Mucosa of descending colon (tissue), 3 donors: ENCODE measurements at places on chromosomes 2 and 18.

DNA sequence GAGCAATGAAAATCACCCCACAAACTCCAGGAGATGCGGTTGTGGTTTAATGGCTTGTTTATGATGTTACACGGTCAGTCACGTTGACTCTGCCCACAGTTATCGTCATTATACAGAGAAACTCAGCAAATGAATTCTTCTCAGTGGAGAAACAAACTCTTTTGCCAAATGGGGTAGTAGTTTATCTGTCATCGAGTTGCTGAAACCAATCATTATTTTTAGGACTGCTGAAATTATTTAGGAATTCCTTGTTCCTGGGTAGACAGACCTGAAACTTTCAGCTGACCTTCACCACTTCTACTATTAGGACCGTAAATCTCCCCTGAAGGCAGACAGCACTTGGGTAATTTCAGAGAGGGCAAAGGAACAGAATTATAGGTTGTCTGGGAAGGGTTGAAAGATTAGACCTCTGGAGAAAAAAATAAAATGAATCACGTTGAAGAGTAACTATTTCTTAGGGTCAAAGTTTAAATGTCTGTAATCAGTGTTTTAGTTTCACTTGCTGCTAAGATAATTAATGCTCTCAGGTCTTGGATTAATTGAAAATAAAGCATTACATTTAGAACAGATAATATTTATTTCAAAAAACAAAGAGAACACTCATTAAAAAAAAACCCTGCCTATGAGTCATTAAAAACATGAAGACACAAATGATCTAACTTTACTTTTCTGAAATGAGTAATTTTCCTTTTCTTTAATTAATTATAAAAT, 52.1 kb upstream of the LYPD6 start:
- no peak for DNase-seq

DNA sequence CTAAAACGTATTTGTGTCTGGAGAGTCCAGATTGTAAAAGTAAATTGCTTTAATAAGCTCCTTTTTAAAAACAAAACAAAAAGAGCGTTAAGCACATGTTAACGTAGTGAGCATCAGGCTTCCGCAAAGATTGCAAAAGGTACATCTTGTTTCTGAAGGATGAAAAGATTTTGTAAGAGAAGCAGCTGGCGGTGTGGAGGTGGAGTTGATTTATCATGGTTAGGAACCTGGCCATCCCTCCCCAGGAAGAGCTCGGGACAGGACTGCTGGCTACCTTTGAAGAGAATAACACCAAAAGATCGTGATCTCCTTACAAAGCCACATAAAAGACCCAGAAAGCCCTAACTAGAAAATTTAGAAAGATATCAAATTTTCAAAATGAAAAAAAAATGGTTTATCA, 132.2 kb downstream of the DNER start:
- no peak for DNase-seq

- no peak for DNase-seq
Measured at GRCh38 chr2:133733901-133734255, 165.6 kb upstream of the NCKAP5 start.

GRCh38 chr2:37689751-37690150, 18.3 kb upstream of the CDC42EP3 start:
- DNase-seq, result no peak

GRCh38 chr2:3606370-3607201, 11.7 kb downstream of the COLEC11 start:
- DNase-seq, result no peak

DNA sequence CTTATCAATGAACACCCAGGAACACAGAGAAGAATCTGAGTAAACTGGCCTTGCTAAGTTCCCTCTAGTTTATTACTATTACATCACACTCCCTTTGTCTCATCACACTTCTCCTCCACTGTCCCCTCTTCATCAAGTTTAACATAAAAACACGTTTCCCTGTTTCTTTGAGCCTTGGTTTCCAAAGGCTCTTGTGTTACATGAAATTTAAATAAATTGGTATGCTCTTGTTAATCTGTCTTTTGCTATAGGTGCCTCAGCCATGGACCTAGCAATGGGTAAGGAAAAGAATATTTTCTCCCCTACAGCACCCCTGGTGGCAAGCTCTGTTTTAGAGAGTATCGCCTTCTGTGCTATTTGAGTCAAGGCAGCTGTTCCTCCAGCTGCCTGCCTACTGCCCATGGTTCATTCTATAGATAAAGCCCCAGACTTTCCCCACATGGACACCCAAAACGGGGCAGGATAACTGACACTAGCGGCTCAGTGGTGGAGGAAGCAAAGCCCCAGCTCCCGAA, 31.8 kb downstream of the TGIF1 start:
- DNase-seq, result no peak

GRCh38 chr2:197108758-197109157, 182.3 kb upstream of the PGAP1 start:
- peak; percentile 27 for DNase-seq

GRCh38 chr2:232573771-232574435, 23.4 kb downstream of the EIF4E2 start:
- DNase-seq, result no peak

GRCh38 chr2:150141226-150142001, 346.1 kb downstream of the RND3 start:
- DNase-seq, result no peak

- no peak for DNase-seq
Measured at GRCh38 chr2:49037197-49037596, 117.1 kb downstream of the FSHR start.

GRCh38 chr18:9494778-9495331, 19.5 kb downstream of the RALBP1 start:
- DNase-seq, result no peak

GRCh38 chr2:164655336-164655735, 34.1 kb upstream of the GRB14 start:
- no peak for DNase-seq

- DNase-seq, result no peak
Measured at GRCh38 chr2:234306426-234307173, 190.3 kb downstream of the ARL4C start.

DNA sequence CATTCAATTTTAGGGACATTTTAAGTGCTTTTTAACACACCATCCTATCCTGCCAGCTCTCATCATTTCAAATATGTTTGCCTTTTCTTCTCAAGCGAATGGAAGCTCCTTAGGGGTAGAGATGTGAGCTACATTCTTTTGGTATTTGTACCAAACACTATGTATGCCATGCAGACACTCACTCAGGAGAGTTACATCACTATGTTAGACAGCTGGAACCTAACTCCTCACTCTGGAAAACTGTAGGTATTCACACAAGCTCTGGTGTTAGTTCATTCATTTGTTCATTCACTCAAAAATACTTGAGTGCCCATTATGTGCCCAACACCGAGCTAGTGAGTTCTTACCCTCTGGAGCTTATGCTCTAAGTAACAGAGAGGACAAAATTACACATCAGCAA, 26.4 kb upstream of the RNU4ATAC start:
- no peak for DNase-seq

- DNase-seq, result no peak
Measured at GRCh38 chr18:62209046-62209445, 22.0 kb downstream of the RELCH start.

DNA sequence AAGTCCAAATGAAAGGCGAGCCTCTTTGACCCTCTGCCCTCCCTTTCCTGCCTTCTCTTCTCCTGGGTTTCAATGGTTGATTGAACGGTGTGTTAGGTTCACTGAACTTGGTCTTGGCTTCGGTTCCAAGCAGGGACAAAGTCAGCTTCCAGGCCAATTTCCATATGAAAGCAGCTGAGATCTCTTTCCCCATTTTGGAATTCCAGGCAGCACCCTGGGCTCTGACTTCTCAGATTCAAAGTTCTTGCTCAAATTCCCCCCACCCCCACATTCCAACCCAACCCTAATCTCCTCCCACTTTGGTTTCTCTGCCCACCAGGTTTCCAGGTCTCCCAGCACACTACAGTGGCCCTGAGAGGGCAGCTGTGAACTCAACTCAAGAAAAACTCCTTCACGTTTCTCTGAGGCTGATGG, 231.0 kb downstream of the INSIG2 start:
- no peak for DNase-seq

GRCh38 chr2:238868616-238869292, 20.9 kb downstream of the TWIST2 start:
- no peak for DNase-seq

DNA sequence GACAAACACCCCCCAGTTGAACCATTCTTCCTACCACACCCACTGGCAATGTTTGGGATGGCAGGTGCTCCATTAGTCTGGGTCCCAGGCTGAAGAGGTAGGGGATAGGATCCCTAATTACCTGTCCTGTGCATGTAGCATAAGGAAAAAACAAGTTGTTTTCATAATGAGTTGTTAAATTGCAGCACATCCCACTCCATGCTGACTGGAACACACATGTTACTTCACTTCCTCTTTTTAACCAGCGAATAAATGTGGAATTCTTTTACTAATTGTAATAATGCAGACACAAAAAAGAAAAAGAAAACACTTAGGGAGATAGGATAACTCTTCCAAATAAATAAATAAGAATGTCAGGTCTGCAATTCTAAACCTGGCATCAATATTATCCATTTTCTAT, 11.8 kb upstream of the CBLN2 start:
- DNase-seq, result no peak

DNA sequence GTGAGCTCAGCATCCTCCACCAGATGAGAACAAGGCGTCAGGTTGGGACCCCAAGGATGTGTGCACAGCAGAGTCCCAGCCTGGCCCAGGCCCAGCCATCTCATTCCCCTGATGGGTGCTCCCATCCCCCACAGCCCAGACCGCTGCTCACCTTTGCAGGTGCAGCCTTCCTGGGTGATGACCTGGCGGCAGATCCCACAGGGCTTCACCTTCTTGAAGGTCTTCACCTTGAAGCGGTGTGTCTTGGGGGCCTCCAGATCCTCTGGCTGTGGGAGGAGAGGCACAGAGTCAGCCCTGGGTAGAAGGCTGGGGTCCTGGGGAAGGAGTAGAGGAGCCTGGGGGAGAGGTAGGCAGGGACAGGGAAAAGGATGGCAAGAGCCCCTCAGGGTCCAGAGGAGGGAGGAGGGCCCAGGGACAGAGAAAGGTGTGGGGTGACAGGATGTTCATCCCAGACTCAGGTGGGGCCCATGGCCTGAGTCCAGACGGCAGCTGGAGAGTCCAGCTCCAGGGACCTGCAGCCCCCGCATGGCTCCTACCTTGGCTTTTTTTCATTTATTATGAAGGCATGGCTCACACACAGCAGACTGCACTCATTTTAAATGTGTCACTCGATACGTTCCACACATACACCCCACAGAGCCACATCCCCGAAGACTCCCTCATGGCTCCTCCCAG, 11.9 kb downstream of the TNS1 start:
- DNase-seq, result no peak

GRCh38 chr2:192814376-192814775, 619.6 kb upstream of the TMEFF2 start:
- DNase-seq, result no peak

- no peak for DNase-seq
Measured at GRCh38 chr2:105299290-105299689, 30.2 kb downstream of the TGFBRAP1 start.

DNA sequence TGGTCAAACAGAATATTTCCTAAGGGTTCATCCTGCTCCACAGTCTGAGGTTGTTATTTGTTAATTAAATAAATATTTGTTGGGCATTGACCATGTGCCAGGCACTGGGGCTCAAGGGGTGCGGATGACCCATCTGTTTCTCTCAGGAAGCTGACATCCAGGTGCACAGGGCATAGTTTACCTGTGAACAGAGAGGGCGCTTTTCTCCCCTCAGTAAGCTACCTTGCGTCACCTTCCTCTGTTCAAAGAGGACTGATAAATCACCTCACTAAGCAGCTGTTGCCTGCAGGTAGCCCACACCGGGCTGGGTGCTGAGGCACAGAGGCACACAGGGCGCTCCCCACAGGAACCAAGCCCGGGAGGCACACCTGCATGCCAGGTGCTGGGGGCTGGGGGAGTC, 41.6 kb downstream of the SH3RF3 start:
- no peak for DNase-seq

DNA sequence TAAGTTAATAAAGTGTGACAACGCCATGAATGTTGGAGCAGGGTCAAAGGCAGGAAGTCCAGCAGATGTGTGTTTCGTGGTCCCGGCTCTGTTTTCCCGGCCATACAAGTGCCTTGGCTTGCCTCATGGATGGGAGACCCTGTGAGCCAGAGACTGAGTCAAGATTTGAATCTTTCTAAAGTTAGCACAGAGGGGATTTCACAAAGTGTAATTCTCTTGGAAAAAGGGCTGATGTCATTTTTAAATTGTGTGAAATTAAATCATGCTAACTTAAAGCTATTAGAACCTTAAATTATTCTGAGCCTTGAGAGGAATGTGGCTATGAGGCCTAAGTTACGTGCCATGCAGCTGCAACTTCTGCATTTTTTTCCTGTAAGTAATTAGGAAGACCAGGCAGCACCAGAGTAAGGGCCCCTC, 38.3 kb upstream of the RALBP1 start:
- DNase-seq, result no peak

DNA sequence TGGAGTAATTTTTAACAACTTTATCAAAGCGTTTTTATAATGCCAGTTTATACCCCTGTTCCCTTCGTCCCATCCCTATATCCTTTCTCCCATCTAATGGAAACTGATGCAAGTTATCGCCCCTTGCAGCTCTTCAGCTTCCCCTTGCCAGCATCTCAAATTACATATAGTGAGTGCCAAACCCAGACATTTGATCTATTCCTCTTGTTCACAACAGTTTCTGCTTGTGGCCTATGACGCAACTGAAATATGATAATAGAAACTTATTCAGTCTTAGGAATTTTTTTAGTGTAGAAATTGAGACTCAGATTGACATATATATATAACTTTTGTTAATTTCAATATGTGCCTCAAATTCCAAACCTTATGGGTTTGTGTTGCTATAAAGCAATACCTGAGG, 562.2 kb upstream of the VWC2L start:
- DNase-seq, result no peak

- DNase-seq, result no peak
Measured at GRCh38 chr2:1134629-1135028, 184.0 kb downstream of the SNTG2 start.

GRCh38 chr2:223095207-223095606, 43.2 kb downstream of the KCNE4 start:
- no peak for DNase-seq

- DNase-seq, result peak; percentile 43
Measured at GRCh38 chr2:189210250-189211087, 30.9 kb upstream of the COL5A2 start.

DNA sequence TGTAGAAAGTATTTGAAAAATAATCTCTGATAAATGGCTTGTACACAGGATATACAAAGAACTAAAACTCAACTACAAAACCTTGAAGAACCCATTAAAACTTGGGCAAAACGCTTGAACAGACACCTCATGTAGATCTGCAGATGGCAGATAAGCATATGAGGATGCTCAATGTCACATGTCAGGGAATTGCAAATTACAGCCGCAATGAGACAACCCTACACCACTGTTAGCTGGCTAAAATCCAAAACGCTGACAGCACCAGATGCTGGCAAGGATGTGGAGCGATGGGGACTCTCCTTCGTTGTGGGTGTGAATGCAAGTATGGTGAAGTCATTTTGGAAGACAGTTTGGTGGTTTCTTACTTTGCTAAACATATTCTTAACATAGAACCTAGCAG, 53.7 kb downstream of the SNTG2 start:
- DNase-seq, result no peak

DNA sequence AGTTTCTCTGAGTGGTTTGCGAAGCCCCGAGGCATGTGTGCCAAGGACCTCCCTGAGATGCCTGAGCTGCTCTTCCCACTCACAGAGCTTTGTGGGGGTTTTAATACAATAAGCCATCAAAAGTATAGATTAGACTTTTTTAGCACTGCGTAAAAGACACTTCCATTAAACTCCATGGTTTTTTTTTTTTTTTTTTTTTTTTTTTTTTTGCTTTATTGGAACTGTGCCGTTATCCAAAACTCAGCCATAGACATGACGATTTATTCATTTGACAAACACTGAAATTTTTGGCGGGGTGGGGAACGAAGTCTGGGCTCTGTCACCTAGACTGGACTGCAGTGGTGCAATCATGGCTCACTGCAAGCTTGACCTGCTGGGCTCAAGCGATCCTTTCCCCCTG, 18.4 kb downstream of the NPPC start:
- DNase-seq, result no peak
